Ecto neural progenitor cell (in vitro differentiated cells): ENCODE measurements at places on chromosomes 13 and 19.

DNA sequence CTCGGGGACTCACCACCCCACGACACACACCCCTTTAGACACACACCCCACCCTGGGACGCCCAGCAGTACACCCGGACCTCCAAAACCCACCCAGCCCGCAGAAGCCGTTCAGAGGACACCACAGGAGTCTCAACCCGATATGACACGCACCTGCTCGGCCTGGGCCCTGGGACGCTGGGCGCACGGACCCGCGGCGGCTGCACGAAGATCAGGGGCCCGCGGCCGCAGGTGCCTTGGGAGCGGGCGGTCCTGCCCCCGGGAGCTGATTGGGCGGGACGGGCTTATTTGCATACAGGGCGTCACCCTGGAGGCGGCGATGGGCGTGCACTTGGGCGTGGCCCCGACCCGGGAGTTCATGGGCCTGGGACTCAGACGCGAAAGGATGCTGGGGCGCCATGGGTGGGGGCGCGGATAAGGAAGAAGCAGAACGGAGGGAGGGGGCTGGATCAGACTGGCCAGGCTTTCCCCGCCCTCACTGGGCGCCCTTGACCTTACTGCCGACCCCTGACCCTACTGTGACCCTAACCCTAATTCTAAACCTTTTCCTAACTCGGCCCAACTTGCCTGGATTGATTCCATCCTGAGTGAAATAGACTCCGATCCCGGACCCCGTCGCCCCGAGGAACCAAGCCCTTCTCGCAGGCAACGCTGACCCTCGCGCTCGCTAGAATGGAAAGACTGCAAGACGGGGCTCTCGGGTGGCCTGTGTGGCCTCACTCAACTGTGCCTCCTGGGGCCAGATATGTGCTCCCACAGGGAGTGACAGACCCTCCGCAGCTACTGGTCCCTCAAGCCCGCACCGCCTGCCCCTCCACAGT, at the start of gene MEF2B:
TSS of gene MEF2B (minus strand) at position 211 of the 820 bp plus-strand sequence. CDS start 19,528 bp downstream, outside the sequence.
- DNase-seq = peak; percentile 93

DNA sequence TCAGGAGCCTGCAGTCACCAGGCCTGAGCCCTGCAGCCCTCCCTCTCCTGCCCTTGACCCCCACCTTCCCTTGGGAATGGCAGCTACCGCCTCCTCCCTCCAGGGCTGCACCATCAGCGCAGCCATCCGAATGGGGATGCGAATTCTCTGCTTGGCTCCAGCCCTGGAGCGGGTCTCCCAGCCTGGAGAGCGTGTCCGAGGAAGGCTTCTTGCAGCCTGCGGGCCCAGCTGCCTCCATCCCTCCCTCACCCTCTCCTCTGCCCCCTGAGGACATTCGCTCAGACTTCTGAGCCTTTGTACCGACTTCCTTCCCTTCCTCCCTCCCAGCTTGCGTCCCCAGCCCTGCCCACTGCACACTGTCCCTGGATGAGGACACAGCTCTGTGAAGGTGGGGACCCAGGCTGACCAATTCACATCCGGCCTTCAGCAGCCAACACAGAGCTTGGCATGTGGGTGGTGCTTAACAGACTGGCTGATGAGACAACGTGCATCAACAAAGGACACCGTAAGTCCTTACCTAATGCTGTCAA, 6.0 kb upstream of the NKPD1 start:
- no peak for DNase-seq

GRCh38 chr19:7773841-7774240, 10.8 kb downstream of the CLEC4M start:
- DNase-seq = no peak

DNA sequence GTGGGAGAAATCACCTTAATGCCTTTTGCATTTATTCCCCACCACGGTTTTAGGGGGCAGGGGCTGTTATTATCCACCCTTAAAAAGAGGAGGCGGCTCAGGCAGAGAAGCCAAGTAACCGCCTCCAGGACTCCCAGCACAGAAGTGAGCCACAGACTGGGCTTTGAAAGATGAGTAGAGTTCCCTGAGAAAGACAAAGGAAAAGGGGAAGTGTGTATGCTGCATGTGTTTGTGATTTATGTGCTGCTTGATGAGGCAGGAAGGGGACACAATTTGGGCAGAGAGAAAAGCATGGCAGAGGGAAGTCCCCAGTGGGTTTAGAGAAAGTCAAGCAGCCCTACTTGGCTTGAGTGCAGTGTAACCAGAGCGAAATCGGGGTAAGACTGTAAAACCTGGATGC, 85.0 kb downstream of the DOCK9 start:
- DNase-seq = no peak

DNA sequence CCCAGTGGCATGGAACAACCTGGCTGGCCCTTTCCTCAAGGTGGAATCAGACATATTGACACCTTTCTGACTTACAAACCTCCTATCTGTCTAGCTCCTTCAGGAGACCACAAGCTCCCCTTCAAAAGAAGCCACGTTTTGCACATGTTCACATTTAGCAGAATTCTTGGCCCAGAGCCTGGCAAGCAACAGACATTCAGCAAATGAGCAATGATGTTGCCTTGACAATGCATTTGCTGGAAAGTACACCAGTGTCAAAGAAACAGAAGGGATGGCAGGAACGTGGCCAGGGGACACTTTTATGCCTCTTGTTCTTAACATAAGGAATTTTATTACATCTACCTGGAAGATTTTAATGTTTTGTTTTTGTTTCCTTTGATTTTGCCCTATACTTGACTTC, 85.5 kb upstream of the FGF14 start:
- DNase-seq = no peak

DNA sequence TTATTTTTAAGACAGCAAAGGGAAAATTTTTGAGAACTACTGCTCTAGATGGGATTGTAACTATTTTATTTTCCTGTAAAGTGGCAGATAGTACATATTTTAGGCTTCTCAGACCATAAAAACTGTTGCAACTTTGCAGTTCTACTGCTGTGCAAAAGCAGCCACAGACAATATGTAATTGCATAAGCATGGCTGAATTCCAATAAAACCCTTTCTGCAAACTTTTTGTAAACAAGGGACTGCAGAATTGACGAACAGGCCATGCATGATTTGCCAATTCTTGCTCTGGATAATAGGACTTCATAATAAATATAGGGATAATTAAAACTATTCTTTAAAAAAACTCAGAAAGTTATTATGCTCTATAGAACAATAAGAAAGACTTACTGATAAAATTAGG, 149.1 kb downstream of the SLITRK5 start:
- DNase-seq = no peak

DNA sequence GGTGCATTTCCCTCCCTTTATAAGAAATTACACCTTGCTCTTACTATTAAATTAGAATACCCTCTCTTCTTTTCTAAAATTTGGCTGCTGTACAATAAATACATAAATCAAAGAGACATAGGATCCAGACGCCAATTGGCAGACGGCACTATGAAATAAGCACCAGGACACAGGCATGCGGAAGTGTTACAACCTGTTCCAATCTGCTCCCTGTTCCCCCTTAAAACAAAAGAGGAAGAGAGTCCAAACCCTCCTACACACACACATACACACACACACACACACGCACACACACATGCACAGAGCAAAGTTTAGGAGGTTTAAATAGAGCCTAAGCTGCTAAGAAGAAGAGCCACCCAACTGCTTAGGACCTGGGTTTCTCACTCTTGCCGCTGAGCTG, 75.6 kb upstream of the ZNF507 start:
- no peak for DNase-seq
